ENCODE measurements at places on chromosomes 1 and 21.

DNA sequence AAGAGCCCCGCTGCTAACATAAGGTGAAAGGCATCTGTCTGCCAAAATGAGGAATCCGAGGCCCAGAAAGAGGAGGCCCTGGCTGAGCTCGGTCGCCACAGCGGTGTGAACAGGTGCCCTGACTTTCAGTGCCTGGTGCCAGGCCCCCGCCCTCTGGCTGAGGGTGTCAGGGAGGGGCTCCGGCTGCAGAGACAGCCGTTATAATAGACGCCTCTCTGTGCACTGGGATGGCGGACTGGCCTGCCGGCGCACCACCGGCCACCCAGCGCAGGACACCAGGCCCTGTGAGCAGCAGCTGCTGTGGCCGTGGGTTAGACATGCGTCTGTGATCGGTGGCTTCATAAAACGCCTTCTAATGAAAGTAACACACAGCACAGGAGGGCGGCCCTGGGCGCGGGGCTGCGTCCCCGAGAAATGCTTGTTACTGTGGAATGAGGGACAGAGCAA lies 51.4 kb upstream of the ACTRT2 start:
- DNase-seq: no peak

DNA sequence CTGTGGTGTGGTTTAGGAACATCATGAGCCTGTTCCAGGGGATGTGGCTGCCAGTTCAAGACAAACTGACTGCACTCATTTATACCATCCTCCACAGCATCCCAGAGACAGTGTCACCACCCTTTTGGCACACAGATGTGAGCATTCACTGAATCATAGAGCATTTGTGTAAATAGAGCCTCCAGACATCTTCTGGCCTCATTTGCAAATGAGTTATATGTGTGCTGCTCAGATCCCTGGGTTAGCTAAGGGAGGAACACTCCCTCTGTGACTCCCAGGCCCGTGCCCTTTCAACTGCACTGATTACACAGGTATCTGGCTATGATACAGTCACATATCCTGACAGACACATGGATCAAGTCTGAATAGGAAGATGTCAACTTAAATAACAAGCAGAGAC lies 351.5 kb upstream of the PLD5 start:
- DNase-seq: no peak

DNA sequence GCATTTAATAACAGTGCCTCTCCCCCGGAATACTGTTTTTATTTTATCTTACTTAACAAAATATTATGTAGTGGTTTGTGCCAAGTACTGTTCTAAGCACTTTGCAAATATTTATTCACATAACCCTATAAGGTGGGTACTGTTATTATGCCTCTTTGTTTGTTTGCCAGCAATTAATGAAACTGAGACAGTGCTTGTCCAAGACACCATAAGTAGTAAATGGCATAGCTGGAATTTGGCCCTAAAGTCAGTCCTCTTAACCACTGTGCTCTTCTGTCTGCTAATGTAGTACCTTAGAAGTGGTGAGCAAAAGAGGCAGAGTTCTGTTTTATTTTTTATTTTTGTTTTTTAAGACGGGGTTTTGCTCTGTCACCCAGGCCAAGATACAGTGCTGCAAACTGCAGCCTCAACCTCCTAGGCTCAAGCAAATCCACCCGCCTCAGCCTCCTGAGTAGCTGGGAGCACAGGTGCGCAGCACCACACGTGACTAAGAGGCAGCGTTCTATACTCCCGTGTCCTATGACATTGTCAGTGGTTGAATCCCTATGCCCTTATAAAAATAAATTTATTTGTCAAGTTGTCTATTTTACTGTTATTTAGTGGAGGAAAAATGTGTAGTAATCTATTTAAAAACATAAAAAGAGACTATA lies 165.8 kb downstream of the CLEC20A start:
- no peak for DNase-seq

DNA sequence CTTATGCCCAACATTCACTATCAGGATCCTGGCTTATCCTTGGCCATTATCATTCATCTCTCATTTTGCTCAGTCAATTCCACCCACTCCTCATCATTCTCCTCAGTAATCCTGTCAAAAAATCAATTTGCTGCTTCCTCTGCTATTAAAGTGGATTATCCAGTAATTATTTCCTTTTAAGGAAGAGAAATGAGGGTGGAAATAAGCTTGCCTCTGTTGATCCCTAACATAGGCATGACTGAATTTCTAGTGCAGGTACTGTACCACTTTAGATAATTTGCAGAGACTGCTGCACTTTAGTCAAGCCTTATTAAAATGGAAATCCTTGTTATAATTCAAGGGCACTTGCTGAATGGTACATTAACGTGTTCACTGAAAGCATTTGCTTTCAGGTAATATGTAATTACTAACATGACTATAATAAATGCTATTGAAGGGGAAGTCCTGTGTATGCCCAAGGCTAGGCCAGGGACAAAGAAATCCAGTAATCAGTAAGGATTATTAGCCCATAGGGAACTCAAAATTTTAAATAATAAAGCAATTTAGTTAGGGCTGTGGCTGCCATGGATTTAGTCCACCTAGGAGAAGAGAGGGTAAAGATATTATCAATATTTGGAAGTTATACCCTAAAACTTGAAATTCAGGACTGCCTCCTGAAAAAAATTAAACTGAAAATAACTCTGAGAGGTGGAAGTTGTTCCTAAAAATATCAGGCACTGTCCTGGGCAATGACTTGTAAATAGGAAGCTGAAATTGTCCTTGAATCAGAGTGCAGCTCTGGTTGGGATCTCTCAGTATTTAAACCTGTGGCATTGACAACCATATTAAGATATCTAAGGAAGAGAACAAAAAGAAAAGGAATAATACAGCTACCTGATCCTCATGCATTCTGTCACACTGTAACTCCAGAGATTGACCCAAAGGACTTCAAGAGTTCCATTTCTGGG lies 43.4 kb downstream of the RGS2 start:
- no peak for DNase-seq

GRCh38 chr1:116470671-116471070 lies 97.6 kb downstream of the ATP1A1 start:
- no peak for DNase-seq

- DNase-seq: no peak
These were observed 304.6 kb downstream of the PTPRU start for GRCh38 chr1:29540801-29541357.

GRCh38 chr1:238001818-238002217 lies 111.1 kb upstream of the ZP4 start:
- DNase-seq: no peak

GRCh38 chr21:35338281-35338680 lies 289.2 kb upstream of the RUNX1 start:
- DNase-seq: no peak

DNA sequence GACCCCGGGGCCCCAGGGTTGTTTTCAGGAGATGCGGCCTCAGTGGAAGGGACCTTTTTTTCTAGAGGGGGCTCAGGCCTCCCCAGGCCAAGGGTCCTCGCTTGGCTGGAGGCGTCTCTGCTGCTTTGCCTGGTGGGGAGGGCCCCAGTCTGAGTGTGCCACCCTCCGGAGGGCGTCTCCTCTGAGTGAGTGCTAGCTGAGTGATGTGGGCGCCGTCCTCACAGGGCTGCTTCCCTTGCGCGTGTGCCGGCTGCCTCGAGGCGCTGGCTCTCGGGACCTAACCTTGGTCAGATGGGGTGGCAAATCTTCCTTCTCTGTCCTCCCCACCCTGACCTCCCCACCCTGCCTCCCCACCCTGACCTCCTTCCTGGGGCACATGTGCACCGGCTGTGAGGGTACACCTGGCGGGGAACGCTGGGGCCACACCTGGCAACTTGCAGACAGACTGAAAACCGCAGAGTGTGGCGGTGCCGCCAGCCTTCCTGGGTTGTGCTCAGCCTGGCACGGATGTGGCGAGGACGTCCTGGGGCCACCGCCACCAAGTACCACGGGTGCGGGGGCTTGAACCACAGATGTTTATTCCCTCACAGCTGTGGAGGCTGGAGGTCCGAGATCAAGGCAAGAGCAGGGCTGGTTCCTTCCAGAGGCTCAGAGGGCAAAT lies 93.0 kb upstream of the TTC34 start:
- DNase-seq: no peak

DNA sequence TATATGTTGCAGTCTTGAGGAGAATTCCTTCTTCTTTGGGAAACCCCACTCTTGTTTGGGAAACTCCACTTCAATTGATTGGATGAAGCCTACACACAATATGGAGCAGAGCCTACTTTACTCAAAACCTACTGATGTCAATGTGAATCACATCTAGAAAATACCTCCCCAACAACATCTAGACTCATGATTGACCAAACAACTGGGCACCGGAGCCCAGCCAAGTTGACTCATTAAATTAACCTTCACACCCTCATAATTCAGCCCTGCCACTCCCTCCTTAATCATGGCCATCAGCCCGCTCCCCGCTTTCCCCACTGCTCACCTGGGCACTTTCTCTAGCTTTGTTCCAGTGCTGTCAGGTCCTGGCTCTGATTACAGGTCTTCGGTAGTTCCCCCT lies 208.1 kb upstream of the MAP1LC3C start:
- no peak for DNase-seq

- no peak for DNase-seq
These were observed 7.7 kb downstream of the POU3F1 start for GRCh38 chr1:38038861-38039260.

- DNase-seq: peak; percentile 26
These were observed 60.2 kb downstream of the TOMM20 start for GRCh38 chr1:235068158-235069121.

- peak; percentile 96 for DNase-seq
These were observed at the start of gene GAS5 for GRCh38 chr1:173867753-173868265. Gene GAS5, minus strand, starts transcription at chr1:173867989.

GRCh38 chr1:101064697-101065096 lies 39.1 kb upstream of the DPH5 start:
- no peak for DNase-seq

DNA sequence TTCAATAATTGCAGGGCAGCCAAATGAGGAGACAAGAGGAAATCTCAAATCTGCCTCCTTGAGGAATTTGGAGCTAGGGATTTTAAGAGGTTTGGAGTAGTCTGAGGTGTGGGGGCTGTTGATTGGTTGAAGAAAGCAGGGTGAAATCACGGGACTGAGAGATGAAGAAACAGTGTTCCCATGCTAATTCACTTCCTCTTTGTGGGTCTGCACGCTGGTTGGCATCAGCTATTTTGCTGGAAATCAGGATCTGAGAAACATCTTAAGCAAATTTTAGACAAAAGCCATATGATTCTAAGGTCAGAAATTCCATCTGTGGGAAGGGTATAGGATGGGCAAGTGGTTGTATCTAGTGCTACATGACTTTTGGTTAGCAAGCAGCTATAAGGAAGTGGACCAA lies 107.1 kb upstream of the PAXBP1 start:
- no peak for DNase-seq

DNA sequence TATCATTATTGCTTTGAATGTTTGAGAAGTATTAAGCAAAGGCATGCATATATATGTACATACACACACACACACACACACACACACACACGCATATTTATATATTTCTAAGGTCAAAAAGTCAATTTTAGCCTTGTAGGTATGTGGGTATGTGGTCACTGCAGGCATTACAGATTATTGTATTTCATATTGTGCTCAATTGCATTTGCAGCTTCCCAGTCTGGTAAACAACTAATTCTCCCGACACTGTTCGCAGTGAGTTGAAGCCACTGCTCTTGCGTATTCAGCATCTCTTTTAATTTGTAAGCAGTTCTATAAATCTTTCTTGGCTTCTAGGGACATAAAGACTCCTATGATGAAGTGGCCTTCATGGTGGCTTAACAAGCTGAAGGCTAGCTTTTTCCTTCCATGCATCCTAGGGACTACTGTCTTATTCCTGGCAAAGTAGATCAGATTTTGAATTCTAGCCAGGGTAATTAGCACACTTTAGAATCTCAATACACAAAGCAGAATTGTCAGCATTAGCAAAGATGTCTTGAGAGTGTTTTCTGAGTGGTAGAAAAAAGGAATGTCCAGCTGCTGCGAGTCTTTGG lies 368.6 kb upstream of the NEGR1 start:
- no peak for DNase-seq

GRCh38 chr1:201543871-201544642 lies 5.1 kb downstream of the NAV1 start:
- DNase-seq: no peak

- no peak for DNase-seq
These were observed 7.8 kb upstream of the MEF2D start for GRCh38 chr1:156508205-156508954.

- peak; percentile 82 for DNase-seq
These were observed 3.9 kb upstream of the AJAP1 start for GRCh38 chr1:4650481-4650880.

GRCh38 chr1:214391873-214392645 lies 111.1 kb downstream of the SMYD2 start:
- DNase-seq: no peak

DNA sequence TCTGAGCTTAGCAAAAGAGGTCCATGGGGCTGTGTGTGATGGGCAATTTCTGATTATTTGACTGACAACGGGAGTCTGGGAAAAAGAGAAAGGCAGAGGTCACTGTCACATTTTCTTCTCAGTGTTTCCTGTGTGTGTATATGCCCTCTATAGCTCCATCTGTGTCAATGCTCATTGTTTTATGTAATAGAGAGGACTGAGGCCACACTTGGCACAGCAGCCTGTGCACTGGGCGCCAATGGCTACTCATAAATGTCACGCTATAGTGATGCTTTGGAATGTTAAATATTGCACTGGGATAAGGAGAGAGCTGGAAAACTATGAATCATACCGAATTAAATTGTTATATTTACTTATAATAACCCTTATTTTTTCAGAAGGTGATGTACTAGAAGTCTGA lies 365.4 kb downstream of the NEGR1 start:
- DNase-seq: no peak

DNA sequence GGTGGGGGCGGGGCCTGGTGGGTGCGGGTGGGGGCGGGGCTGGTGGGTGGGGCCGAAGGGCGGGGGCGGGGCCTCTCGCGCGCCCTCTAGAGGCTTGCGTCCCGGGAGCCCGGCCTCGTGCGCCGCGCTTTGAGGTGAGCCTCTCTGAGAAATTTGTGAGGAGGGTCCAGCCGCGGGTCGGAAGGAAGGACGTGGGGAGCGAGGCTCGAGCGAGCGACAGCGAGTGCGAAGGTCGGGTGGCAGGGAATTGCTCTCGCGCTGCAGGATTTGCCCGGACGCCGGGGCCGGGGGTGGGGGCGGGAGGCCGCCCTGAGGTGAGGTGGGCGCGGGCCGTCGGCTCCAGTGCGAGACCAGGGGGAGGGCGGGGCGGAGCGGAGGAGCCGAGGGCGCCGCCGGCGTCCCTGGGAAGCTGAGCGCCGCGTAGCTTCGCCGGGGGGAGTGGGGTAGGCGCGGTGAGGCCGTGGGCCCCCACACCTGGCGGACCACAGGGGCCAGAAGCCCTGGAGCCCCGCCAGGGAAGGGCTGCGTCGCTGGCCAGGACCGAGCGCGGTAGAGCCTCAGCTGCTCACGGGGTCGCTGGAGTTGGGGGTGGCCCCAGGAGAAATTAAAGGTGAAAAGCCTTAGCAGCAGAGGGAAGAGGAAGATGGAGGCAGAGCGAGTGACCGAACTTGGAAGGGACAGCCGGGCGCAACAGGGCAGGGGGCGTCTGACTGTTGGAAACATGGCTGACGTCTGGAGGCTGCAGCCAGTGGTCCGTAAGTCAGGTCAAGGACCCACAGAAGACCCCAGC lies 754 bp upstream of the LSS start:
- DNase-seq: peak; percentile 43

GRCh38 chr1:54500107-54500431 lies 48.0 kb upstream of the ACOT11 start:
- DNase-seq: no peak

- no peak for DNase-seq
These were observed 52.9 kb upstream of the RGS1 start for GRCh38 chr1:192522673-192523072.
